ENCODE measurements at places on chromosomes 7 and 10. TPM values are rescaled to one million over a fixed set of nuclear protein-coding genes. Genes with fewer than 3 reads are reported as not detected.
A peak's percentile ranks its signal among the peaks of the same experiment; 100 is the strongest.

- no peak for DNase-seq
Observed at GRCh38 chr7:73425356-73425983, 8.1 kb upstream of the FZD9 start.

- no peak for DNase-seq
Observed at GRCh38 chr7:15085366-15085765, 182.8 kb upstream of the DGKB start.

GRCh38 chr10:88651101-88651551 is 13.1 kb upstream of the LIPF start:
- DNase-seq = no peak

DNA sequence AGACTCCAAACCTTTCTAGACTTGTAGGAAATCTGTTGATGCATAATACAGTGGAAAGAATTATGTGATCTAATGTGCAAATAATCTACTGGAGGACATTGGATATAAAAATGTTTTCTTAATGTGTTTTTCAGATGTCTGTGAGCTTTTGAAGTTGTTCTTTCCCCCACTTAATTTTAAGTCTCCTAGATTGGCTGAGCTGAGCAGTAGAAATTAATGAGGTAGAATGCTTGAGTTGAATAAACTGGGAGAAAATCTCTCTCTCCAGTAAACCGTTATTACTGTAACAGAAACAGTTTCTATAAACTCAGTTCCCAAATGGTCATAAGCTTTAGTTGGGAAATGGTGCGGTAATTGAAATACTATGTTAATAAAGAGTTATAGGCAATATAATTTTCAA is 15.7 kb downstream of the CSGALNACT2 start:
- no peak for DNase-seq

SLC13A4 gene
- 1.6 TPM for total RNA-seq

DNA sequence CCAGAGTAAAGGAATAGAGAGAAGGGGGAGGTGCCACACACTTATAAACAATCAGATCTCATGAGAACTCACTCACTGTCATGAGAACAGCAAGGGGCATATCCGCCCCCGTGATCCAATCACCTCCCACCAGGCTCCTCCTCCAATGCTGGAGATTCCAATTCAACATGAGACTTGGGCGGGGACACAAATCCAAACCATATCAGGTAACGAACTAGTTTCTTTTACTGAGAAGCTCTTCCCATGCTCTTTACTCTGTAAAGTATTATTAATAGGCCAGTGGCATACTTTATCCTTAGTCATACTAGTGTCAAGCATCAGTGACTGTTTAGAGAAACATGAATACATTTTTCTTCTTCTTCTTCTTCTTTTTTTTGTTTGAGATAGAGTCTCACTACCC is 39.4 kb upstream of the ZNF488 start:
- no peak for DNase-seq

DNA sequence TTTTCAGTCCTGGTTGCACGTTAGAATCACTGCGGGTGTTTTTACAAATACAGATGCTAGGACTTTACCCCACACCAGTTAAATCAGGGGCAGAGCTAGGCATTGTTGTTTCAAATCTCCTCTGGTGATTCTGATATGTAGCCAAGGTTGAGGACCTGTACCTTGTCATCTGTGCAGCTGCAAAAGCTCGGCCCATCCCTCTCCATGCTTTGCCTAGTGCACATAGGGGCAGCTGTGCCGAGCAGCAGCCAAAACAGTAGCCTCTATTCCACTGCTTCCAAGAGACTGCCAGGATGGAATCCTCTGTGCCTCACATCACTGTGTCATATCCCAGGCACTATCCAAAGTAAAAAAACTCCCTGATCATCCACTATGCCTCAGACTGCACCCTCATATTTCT is 181.3 kb downstream of the CDK14 start:
- no peak for DNase-seq

GRCh38 chr10:96488161-96488935 is 25.4 kb downstream of the TLL2 start:
- no peak for DNase-seq

DNA sequence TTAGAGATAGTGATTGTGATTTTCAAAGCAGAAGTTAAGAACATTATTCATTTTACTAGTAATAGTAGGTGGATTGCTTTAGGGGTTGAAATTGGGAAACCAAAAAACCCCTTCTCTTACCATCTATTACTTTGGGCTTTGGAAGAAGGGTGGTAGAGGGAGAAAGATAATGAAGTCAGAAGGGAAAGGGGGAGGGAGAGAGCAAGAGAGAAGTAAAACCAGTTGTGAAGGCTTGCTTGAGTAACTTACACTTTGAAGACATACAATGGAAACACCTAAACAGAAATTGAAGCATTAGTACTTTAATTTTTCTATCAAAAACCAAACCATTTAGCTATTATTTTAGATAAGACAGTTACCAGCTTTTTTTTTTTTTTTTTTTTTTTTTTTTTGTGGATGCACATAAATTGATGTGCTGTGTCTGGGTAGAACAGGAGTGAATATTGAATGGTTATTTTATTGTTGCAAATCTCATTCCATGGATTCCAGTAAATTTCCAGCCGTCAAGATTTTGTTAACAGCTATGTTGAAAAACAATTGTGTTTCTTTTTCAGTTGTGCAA is 5.5 kb downstream of the PRKAR2B start:
- DNase-seq = no peak

DNA sequence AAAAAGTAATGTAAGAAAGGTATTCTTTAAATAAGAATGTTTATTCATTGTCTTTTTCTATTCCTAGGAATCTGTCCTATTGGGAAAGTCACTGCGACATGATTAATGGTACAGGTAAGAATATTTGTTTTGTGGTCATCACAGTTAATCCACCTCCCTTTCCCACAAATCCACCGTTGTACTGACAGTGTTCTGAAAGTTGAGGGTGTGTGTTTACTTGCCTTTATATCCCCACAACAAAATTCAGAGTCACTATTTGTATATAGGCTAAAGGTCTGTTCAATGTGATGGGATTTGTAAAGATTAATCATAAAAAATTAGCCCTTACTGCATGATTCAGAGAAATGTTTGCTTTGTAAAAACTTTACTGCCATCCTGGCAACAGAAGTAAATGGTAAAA is 27.9 kb downstream of the CD36 start:
- DNase-seq = no peak

GRCh38 chr7:66344166-66344565 is 139.0 kb downstream of the TPST1 start:
- DNase-seq = no peak

PBLD gene
- total RNA-seq = 2.7 TPM

GRCh38 chr7:2084781-2085505 is 147.8 kb downstream of the MAD1L1 start:
- DNase-seq = no peak

- no peak for DNase-seq
Observed at GRCh38 chr7:105473163-105473562, 48.9 kb downstream of the PUS7 start.

- no peak for DNase-seq
Observed at GRCh38 chr10:49747303-49747646, 14.8 kb downstream of the OGDHL start.

DNA sequence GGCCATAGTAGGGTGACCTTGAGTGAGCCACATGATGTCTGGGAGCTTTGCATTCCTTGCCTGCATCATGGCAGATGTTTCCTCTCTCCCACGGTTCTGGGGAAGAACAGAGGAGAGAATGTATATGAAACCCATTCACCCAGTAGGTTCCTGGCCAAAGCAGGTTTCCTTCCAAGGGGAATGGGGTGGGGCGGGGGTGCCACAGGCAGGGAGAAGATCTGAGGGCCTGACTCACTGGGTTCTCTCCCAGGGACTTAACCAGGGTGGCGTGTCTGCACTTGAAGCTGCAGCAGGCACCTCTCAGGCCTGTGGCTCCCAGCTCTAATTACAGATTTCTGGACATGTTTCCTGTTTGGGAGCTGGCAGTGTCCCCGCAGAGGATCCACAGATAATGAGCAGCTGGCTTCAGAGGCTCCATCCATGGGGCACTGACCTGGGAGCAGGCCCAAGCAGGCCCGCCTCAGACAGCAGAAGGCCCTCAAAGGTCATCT is 50.2 kb upstream of the ZMIZ1 start:
- no peak for DNase-seq

- peak; percentile 68 for DNase-seq
Observed at GRCh38 chr10:3786295-3787015, 1.4 kb upstream of the KLF6 start.

DNA sequence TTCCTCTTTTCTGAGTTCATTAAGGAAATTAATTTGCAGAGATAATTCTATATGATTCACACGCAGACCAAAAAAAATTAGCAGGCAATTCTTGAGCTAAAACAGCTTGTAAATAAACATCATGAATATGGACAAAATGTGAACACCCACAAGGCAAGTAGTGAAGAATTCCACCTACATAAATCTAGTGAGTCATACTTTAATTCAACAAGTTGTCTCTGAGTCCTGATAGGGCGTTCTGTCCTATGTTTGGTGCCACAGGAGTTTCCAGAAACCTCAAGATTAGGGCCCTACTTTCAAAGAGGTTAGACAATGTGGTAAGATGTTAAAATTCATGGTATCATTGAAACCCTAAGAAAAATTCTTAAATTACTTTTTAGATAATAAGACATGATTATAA is 122.3 kb downstream of the SGMS1 start:
- no peak for DNase-seq

All from WTC11 (cell line).